ENCODE measurements at places on chromosomes 4 and X.

GRCh38 chr4:80730158-80730557 lies 300.4 kb upstream of the BMP3 start:
- no peak for DNase-seq

DNA sequence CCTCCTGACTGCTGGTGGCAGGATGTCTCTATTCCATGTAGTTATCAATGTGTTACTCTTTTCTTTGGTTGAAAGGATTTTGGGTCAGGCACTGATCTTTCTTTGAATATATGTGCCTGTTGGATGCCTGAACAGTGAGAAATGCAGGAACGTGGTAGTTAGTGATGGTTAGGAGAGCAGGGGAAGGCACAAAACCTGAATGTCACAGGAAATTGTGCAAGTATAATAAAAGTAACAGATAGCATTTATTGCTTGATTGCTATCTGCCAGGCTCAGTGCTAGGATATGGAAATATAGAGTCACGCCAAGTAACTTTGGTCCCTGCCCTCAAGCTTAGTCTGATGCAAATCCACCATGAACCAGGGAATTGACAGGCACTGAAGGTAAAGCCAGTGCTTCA lies 219.8 kb upstream of the FAT1 start:
- DNase-seq: peak; percentile 74

DNA sequence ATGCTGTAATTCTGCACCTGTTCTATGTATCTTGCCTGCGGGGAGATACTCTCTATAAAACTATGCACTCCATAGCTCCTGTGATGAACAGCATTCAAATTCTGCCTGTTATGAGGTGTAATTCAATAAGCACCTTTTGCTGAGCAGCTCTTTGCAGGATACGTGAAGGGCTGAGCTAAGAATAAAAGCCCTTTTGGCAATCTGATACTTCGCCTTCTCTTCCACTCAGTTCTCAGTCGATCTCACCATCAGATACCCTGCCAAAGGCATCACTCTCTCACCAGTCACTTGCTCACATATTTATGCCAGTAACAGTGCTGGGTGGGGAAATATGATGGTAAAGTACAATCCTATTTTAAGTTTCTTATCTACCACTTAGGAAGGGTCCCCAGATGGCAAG lies 67.2 kb downstream of the RPS3A start:
- DNase-seq: no peak

- no peak for DNase-seq
These were observed 9.4 kb downstream of the XG start for GRCh38 chrX:2761246-2761645.

GRCh38 chr4:76011018-76011670 lies 3.8 kb upstream of the CXCL9 start:
- no peak for DNase-seq

DNA sequence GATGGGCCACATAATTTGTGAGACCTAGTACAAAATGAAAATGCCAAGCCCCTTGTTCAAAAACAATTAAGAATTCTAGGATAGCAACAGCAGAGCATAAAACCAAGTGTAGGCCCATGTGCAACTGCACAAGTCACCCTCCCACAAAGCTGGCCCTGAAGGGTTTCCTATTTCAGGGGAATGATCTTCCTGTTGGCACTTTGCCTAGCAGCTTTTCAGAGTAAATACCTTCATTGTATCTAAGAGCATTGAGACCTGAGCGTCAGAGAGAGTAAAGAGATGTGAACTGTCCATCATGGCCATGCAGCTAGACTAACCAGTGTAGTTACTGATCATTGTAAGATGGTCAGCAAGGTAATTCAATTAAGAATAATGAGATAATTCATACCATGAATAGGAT lies 113.6 kb downstream of the CNKSR2 start:
- no peak for DNase-seq

- DNase-seq: no peak
These were observed 17.9 kb upstream of the NSUN7 start for GRCh38 chr4:40731792-40732245.

GRCh38 chrX:129791961-129792570 lies 12.3 kb downstream of the SASH3 start:
- no peak for DNase-seq

DNA sequence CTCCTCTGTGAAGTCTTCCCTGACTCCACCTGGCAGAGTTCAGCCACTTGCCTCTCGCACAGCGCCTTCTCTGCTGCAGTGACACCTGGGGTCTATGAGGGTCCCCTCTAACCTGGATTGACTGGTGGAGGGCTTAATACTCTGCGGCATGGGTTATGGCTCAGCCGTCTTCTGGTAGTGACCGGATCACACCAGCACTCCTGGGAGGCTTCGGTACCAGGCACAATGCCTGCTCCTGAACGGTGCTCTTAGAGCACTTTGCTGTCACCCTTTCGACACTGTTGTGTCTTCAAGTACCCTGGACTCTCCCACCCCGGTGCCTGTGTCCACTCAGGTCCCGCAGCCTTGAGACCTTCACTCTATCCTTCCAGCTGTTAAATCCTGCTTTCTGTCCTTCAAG lies 50.0 kb downstream of the C4orf50 start:
- no peak for DNase-seq

- no peak for DNase-seq
These were observed 24.5 kb downstream of the DDIT4L start for GRCh38 chr4:100165809-100166208.

GRCh38 chrX:38320819-38321218 lies 6.5 kb downstream of the RPGR start:
- DNase-seq: no peak

- DNase-seq: no peak
These were observed 51.5 kb downstream of the SLC2A9 start for GRCh38 chr4:9969526-9970398.

DNA sequence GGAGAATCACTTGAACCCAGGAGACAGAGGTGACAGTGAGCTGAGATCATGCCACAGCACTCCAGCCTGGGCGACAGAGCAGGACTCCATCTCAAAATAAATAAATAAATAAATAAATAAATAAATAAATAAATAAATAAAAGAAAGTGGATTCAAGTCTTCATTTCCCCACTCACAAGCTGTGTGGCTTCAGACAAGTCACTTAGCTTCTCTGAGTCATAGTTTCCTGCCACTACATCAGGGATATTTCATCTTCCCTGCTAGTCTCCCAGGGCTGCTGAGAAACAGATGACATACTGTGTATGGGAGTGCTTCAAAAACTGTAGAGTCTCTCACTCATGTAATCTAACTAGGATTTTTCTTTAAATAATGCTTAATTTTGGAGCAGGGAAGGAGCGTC lies 37.2 kb downstream of the TBC1D9 start:
- DNase-seq: peak; percentile 68

- DNase-seq: no peak
These were observed 150.2 kb downstream of the VEGFC start for GRCh38 chr4:176642472-176642871.
